ENCODE measurements at places on chromosomes 1 and 21.

DNA sequence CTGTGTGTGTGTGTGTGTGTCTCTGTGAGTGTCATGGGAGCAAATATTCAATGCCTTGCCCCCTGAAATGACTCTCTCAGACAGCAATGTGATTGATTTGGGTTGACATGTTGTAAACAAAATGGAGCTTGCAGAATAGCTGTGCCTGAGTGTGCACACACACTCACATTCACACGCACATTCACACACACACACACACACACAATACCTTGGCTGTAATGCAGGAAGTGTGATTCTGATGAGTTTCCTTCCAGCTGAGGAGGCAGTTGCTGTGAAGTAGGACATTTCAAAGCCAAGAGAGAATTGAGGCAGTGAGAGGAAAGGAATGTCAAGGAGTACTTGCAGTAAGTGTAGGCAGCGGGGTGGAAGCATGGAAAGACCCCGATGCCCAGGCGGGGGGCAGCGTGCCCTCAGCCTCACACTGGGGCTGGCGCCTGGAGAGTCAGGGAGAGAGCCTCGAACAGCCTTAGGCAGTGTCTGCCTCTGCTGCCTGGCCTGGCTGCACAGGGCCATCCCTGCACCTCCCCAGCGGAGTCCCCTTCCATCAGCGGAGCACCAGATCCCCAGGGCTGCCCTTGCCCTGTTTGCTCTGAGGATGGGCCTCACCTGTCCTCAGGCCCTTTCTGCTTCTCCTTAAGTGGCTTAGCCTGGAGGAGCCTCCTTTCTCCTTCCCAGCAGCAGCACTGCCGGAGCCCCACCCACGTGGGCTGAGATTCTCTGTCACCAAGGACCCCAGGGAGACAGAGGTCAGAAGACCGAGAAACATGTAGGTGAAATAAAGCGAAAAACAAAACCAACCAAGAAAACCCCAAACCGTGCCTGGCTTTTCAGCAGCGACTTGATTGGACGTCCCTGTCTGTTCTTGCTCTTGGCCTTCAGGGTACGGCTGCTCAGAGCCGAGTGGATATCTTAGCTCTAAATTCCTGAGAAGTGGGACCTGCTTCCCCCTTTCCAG, 9.2 kb downstream of the VASH2 start:
- DNase-seq, result no peak

DNA sequence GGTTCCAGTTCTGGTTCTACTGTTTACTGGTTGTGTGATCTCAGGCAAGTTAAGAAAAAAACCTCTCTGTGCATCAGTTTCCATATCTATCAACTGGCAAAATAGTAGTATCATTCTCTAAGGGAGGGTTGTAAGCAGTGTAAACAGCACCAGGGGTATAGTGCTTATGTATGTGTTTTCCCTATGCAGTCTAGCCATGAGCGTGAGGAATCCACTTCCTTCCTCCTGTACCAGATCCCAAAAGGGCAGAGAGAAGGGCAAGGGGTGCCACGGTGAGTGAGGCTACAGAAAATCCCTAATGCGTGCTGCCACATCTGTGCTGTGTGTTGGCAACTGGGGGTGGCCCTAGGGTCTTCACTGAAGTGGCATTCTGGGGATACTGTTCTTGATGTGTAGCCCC, 18.4 kb upstream of the RNF19B start:
- DNase-seq, result no peak

GRCh38 chr21:38729291-38729690, 76.4 kb upstream of the ETS2 start:
- no peak for DNase-seq

- no peak for DNase-seq
Observed at GRCh38 chr1:63821091-63822005, 47.5 kb downstream of the ROR1 start.

DNA sequence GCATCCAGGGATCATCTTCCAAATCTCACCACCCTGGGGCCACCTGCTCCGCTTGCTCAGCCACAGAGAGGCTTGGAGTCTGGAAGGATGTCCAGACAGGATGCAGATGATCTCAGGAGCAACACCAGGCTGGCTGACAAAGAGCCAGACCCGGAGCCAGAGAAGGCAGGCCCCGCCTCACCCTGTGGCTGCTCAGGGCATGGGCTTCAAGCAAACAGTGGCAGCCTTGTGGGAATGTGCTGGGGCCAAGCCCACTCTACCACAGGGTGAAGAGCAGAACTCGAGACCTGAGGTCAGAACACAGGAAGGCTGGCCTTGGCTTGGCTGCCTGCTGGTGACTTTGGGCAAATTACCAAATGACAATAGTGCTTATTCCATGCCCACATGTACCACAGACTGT, 45.5 kb downstream of the MRPL37 start:
- no peak for DNase-seq

- no peak for DNase-seq
Observed at GRCh38 chr1:218078916-218079315, 206.2 kb upstream of the RRP15 start.

All from HuH-7 (cell line).